ENCODE measurements at places on chromosomes 1 and 21.

DNA sequence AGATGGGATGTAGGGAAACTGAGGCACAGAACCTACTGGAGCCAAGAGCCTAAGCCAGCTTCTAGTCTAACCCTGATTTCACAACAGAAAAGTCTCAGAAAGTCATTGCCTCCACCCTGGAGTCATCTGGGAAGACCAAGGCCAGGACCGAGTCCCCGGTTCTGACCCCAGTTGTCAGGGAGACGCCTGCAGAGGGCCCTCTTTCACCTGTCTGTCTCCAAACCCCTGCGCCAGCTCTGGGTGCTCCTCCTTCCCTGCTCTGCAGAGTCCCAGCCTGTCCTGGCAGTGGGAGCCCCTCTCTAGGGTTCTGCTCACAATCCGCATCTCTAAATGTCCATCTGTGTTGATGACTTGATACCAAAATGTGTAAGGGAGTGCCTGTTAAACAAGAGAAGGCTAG is 149.7 kb downstream of the PGBD5 start:
- DNase-seq: no peak

DNA sequence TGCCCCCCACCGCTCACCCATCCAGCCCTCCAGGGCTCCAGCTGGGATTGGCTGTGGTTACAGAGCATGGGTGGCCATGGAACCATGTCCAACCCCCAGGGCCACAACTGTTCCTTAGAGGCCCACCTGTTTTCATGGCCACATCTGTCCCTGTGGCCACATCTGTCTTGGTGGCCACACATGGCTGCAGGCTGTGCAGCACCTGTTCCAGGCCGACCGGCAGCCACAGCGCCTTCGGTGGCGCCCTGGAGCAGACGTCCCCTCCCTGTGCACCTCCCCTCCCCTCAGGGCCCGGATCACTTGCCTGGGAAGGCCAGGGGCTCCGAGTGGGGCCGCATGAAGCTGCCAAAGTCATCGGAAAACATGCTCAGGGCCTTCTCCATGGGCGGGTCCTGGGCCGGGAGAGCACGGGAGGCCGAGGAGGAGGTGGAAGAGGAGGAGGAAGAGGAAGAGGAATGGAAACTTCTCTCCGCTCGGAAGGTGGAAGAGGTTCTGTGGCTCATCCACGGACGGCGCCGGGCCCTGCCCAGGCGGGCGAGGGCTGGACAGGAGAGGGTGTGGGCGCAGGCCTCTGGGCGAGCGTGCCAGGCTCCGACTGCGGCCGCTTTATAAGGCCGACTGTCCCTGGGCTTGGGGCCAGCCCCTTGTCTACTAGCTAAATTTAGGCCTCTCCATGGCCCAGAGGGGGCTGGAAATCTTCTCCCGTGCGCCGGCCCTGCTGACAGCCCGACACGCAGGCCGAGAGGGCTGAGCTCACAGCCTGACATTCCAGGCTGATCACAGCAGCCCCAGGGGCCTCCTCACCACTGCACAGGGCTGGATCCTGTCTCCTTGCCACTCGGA is at the start of gene HSPB7:
Gene HSPB7 (minus strand): TSS at position 583 of the 843 bp plus-strand sequence. CDS start 80 bp downstream, at position 503.
- DNase-seq: peak; percentile 96

- DNase-seq: no peak
Measured at GRCh38 chr1:156659661-156659987, 17.6 kb downstream of the NES start.

DNA sequence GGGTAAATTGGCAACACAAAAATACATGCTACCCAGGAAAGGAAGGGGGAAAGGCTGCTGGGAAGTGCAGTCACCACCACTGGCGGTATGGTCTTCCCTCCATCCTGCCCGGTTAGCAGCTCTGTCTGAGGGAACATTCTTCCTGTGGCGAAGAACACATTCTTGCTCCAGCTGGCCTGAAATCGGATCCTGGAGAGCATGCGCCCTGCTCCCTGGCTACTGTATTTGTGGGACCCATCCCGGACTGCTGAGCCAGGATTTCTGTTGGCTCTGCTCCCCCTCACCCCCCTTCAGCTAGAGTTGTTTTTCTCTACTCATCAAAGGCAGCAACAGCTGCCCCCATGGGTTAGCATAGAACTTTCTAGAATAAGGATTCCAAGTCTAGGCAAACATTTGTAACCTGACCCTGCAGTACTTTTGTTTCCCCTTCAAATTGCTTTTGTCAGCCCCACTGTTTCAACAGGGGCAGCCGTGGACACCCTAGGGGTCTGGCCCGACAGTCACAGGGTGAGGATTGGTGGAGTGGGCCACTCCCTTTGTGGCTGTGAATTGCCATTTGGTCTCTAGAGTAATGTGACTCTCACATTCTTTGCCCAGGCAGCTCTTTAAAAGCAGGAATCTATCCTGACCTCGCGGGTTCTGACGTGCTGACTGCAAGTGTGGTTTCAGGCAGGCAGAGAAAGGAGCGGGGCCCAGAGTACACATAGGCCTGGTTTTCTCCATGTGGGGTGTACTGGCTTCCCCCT is 157.7 kb downstream of the TOMM20 start:
- peak; percentile 99 for DNase-seq

DNA sequence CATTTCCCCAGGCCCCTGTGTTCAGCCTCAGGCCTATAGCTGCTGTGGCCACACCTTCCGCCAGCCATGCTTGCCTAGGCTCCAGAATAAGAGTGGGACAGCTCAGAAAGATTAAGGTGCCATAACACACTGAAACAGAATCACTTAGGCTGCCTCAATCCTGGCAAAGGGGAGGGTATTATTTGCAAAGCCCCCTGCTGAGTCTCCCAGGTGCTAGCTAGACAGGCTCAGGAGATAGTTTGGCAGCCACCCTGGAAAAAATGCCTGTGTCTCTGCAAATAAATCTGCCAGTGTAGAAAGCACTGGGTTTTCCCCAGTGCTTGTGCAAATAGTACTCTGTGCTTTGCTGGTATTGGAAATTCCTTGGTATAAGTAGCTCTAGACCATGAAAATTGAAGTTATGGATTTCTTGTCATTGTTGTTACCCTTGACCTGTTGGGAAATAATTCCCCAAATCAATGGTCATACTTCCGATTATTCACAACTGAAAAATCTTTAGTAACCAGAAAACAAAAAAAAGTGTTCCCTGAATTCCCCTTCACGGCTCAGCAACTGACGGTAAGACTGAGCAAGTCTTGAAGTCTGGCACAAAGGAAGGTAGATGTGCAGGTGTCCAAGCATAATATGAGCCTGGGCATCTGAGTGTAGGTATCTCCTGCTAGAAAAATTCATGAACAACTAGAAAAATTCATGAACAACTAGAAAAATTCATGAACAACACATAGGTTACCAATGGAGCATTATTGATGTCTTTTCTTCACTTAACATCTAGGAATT is 56.9 kb downstream of the PROX1 start:
- no peak for DNase-seq

GRCh38 chr1:12630946-12631530 is 12.8 kb upstream of the AADACL4 start:
- DNase-seq: no peak

DNA sequence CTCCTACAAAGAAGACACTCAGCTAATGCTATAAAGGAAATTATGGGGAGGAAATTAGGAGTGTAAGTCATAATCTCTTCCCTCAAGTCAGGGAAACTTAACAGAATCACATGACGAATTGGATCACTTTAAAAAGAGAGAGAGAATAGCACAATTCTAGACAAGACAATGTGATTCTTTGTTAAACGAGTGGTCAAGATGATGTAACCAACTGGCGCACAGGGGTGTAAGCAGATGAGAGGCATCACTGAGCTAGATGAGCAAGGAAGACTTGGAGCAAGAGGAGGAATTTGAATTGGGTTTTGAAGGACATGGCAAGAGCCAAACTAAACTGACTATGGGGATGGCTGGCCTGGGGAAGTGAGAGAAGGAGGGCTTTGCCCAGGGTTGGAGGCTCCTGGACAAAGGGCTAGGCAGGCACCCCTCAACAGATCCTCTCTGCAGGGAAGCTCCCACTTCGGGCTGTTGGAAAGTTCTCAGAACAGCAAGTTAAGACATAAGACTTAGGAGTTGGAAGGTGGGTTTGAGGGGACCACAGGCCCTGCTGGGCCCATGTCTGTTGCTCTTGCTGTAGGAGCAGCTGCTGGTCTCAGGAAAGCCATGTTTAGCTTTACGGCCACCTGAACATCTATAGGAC is 123.9 kb upstream of the GRIK3 start:
- no peak for DNase-seq

DNA sequence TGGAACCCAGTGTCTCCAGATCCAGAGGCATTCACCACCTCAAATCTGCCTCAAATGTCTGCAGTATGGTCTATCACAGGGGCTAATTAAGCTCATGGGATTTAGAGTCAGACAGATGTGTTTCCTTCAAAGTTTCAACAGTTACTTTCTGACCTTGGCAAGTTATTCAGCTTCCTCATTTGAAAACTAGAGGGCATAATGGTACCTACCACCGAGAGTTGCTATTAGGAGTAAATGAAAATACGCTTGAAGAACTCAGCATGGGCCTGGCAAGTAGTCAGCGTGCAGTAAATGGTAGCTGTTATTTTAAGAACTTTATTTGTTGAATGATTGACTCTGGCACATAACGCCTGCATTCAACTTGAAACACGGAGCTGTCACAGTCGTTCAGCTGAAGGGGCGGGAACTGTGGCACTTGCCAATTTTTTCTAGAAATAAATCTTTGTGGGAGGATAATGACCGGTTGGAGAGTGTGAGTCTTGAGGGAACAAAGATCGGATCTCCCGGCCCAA is 1.2 kb upstream of the CAP1 start:
- DNase-seq: peak; percentile 44

DNA sequence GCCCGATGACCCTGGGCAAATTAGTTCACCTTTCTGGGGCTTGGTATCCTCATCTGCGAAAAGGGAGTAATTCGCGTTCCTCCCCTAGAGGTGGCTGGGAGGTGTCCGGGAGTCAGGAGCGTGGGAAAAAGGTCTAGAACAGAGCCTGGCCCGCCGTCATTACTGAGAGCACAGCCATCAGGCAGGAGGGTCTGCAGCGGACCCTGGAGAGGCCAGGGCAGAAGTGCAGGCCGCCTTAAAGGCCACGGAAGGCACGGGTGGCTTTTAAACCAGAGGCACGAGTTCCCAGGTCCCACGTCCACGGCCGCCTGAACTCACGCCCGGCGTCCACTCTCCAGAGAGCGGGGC is 850 bp downstream of the PANK4 start:
- DNase-seq: no peak

DNA sequence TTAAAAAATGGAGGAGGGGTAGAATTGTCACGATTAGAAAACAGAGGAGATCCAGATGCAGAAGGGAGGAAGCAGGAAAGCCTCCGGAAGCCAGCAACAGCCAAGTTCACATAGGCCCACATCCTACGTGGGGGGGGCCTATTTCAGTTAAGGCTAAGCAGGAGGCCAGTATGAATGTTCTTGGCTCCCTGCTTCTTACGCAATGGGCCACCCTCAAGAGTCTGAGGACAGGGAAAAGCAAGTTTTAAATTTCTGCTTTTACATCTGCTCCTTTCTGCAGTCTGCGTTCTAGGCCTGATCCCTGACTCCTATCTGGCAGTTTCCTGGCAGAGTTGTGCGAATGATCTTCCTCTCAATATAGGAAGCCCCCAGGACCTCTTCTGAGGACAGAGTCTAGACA is 30.6 kb downstream of the RABIF start:
- peak; percentile 82 for DNase-seq

GRCh38 chr1:2623571-2624337 is 9.1 kb downstream of the MMEL1 start:
- DNase-seq: no peak
